ENCODE measurements at places on chromosomes 3 and 15. TPM values are rescaled to one million over a fixed set of nuclear protein-coding genes. Genes with fewer than 3 reads are reported as not detected.

GRCh38 chr3:16801698-16802097, 83.1 kb upstream of the PLCL2 start:
- peaks cover 17% of the 10 kb centered on the region for H3K4me1 ChIP-seq
- H3K27me3 ChIP-seq = peaks cover under 1% of the 10 kb centered on the region
- H3K36me3 ChIP-seq = peaks cover 8% of the 10 kb centered on the region
- no peak for DNase-seq

DNA sequence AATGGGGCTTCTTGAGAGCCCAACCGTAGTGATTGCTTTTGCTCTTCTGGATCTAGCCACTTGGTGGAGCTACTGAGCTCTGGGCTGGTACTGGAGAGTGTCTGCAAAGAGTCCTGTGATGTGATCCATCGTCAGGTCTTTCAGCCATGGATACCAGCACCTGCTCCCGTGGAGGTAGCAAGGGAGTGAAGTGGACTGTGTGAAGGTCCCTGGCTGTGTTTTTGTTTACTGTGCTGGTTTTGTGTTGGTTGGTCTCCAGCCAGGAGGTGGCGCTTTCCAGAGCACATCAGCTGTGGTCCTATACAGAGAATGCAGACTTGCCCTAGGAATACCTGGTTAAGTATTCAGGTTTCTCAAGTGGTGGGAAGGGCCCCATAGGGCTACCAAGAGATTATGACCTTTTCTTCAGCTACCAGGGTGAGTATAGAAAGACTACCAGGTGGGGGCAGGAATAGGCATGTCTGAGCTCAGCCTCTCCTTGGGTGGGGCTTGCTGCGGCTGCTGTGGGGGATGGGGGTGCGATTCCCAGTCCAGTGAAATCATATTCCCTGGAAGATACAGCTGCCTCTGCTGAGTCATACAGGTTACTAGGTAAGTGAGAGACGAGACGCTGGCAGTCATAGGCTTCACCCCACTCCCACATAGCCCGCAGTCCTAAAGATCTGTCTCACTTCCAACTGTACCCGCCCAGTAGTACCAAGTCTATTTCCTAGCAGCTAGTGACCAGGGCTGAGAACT, 733.7 kb downstream of the ZNF385D start:
- DNase-seq = no peak
- no peak overlapping the region for H3K27ac ChIP-seq
- H3K4me3 ChIP-seq = no peak overlapping the region
- H3K36me3 ChIP-seq = no peaks in the 10 kb centered on the region
- no peaks in the 10 kb centered on the region for H3K27me3 ChIP-seq

The TUBGCP4 gene
- 49.9 TPM for total RNA-seq

DNA sequence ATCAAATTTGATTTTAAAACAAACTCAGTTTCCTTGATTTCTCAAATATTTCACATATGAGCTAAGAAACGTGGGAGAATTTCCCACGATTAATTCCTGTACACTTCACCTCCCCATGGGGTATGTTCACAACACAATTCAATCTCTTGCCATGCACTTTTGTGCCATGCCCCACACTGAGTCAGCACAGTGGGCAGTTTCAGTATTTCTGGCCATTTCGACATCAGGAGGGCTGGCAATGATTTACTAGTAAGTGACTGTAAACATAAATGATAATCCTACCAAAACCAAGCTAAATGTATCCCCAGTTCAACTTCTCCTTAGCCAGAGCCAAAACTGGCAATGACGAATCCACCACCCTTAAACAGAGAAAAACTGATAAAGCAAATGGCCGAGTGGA, 293.6 kb downstream of the FGF12 start:
- H3K4me1 ChIP-seq = no peaks in the 10 kb centered on the region
- no peaks in the 10 kb centered on the region for H3K36me3 ChIP-seq
- peaks cover 4% of the 10 kb centered on the region for H3K27me3 ChIP-seq
- DNase-seq = no peak

DNA sequence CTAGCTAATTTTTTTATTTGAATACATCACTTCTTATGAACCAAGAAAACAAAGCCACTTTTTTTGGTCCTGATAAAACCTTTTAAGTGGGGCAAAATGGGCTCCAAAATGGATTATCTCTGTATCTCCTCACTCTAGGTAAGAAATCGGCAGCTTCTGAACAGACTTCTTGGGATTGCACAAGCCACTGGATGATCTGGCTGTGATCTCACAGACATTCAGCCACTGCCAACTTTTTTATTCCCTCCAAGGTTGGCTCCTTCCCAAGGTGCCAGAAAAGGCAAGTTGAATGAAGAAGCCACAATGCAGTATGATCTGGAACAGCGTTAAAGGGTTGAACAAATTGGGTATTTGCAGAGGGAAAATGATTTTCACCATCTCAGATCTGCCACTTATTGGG, 73.2 kb downstream of the PRICKLE2 start:
- H3K4me1 ChIP-seq = no peaks in the 10 kb centered on the region
- no peaks in the 10 kb centered on the region for H3K36me3 ChIP-seq
- H3K27me3 ChIP-seq = no peaks in the 10 kb centered on the region
- no peak overlapping the region for H3K27ac ChIP-seq
- no peak for DNase-seq

DNA sequence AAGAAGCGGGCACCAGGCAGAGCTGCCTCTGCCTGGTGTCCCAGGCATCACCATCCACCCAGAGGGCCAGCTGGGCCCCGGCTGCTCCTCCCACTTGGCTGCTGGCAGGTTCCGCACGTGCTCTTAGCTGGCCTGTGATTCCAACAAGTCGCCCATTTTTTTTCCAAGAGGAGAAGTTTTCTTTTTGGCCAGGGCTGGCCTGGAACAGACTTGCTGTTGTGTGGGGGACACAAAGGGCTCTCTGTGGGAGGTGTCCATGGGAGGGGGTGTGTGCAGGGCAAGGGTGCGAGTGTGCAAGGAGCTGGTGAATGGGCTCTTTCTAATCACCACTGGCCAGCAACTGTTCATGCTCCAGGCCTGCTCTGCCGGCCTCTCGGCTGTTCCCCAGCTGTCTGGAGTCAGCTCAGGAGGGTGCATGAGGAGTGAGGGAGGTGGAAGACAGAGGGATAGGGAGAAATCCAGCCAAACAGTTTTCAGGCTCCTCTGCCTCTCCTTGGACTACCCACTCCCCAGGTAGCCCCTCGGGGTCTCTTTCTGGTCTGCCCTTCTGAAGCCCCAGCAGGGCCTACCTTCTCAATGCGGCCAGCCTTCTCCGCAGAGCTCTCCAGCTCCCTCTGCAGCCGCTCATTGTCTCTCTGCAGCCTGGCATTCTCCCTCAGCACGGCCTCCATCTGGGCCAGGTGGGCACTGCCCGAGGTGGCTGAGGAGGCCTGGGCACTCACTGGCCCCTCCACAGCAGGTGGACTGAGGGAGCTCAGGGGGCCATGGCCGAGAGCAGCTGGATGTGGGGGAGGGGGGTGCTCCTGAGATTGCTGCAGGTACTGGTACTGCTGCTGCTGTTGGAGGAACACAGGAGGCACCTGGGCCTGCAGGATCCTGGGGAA, 7.1 kb downstream of the AMOTL2 start:
- DNase-seq = no peak
- H3K4me1 ChIP-seq = peaks cover 12% of the 10 kb centered on the region
- H3K27me3 ChIP-seq = peaks cover 40% of the 10 kb centered on the region
- H3K4me3 ChIP-seq = no peak overlapping the region
